NCI-H446 (cell line): ENCODE measurements at places on chromosomes 13 and 19.
A peak's percentile ranks its signal among the peaks of the same experiment; 100 is the strongest.

- DNase-seq = no peak
Observed at GRCh38 chr13:112776971-112777370, 87.1 kb downstream of the ATP11A start.

GRCh38 chr13:93450191-93450621 is 223.6 kb downstream of the GPC6 start:
- DNase-seq = no peak

GRCh38 chr13:74003374-74003773 is 130.8 kb downstream of the KLF12 start:
- DNase-seq = no peak

DNA sequence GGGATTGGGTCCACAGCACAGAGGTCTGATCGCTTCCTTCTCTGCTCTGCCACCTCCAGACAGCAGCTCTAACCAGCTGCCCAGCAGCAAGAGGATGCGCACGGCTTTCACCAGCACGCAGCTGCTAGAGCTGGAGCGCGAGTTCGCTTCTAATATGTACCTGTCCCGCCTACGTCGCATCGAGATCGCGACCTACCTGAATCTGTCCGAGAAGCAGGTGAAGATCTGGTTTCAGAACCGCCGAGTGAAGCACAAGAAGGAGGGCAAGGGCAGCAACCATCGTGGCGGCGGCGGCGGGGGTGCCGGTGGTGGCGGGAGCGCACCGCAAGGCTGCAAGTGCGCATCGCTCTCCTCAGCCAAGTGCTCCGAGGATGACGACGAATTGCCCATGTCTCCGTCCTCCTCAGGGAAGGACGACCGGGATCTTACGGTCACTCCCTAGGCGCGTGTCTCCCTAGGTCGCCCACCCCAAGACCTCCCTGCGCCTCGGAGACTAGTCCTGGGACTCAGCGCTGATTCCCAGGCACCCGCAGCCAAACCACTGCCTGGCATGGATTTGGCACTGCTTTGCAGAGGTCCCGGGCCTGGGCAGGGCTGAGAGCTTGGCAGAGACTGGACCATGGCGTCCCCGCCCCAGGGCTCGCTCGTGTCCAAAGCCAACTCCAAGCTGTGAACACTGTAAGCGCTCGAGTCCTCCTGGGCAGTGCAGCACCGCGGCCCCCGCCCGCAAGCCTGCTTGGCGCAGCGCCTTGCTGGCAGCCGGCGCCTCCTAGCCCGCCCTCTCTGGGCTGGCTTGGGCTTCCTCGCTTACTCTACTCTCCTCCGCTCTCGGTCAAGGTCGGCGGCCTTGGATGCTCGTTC is 1.5 kb downstream of the GSX1 start:
- DNase-seq = no peak

DNA sequence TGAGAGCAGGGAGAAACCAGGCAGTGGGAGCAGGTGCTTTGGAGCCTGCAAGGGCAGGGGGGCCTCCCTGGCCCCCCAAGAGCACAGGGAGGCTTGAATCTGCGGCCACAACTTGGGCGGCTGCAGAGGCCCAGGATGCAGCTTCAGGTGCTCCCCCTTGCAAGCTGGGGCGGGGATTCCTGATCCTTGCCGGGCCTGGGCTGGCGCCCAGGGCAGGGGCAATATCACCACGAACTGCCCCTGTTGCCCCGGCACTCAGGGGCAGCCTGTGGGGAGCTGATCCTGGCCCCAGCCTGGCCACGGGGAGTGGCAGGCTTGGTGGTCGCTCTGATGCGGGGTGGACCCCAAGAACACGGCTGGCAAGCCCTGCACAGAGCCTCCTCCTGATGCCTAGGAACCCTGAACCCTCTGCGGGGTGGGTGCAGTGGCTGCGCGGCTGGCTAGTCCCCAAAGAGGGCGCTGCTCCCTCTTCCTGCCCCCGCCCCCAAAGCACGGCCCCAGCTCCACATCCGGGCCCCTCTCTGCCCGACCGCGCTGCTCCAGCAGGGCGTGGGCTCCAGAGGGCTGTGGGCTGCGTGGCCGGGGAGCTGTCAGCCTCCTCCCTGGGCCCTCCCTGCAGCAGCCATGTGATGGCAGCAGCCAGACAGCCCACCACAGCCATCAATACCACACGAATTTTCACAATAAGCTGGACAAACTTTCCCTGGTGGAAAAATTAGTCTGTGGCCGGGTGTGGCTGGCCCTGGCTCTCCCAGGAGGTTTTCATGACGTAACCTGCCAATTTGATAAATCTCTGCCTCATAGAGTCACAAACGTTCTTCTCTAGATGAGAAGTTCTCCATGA is 21.0 kb downstream of the TNFSF9 start:
- DNase-seq = no peak

DNA sequence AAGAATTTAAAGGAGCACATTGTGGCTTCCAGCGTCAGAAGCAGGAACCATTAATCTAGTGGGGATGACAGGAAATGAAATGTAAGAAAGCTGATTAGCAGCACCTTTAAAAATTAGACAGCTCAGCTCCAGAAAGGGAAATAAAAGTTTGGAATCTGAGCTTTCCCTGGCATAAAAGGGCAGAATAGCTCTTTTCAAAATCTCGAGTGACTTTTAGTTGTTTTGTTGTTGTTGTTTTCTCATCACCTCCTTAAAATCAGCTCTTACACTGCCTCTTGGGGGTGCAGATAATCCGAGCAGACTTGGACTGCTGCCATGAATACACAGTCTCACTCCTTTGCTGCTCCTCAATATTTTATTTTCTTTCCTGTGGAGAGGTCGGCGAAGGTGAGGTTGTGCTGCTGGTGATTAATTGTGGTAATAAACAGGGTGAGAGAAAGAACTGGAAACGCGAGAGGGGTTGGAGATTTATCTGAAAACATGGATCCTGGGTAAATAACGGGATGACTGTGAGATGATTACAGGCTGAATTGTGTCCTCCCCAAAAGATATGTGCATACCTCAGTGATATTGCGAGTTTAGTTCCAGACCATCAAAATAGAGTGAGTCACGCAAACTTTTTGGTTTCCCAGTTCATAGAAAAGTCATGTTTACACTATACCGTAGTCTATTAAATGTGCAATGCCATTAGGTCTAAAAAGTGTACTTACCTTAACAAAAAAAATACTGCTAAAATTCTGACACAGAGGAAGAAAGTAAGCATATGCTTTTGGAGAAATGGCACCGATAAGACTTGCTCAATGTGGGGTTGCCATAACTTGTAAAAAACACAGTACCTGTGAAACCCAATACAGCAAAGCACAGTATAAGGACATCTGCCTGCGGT is 787.7 kb downstream of the UQCRFS1 start:
- DNase-seq = no peak

GRCh38 chr19:31716826-31717225 is 367.6 kb upstream of the TSHZ3 start:
- no peak for DNase-seq

DNA sequence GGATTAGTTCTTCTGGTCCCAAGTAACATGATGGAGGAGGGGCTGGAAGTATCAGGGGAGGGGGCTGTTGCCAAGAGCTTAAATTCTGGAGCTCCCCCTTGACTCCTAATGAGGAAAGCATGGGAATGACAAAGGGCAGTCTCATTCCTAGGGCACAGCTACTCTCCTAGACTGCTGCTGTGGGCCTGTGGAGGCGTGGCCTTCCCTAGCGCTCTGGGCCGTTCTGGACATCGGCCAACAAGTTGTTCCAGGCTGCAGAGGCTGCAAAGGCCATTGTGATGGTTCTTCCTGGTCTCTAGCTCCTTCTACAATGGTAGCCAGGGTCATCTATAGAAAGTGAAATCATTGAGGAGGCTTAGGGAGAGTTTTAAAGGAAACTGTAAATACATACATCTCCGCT is 916.6 kb downstream of the DIAPH3 start:
- DNase-seq = no peak

DNA sequence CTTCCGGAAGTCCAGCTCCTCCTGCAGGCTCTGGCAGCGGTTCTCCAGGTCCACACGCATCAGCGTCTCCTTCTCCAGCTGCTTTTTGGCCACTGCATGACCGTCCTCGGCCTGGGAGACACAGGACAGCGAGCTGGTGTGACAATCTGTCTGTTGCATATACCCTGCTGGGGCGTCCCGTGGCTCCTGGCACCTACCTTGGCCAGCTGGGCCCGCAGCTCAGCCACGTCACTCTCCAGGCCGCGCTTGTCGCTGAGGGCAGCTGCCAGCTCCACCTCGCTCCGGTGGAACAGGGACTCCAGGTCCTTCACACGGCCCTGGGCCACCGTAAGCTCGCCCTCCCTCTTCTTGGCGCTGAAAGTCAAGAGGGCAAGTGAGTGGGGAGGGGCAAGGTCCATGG is 10.8 kb upstream of the TIMM13 start:
- no peak for DNase-seq

DNA sequence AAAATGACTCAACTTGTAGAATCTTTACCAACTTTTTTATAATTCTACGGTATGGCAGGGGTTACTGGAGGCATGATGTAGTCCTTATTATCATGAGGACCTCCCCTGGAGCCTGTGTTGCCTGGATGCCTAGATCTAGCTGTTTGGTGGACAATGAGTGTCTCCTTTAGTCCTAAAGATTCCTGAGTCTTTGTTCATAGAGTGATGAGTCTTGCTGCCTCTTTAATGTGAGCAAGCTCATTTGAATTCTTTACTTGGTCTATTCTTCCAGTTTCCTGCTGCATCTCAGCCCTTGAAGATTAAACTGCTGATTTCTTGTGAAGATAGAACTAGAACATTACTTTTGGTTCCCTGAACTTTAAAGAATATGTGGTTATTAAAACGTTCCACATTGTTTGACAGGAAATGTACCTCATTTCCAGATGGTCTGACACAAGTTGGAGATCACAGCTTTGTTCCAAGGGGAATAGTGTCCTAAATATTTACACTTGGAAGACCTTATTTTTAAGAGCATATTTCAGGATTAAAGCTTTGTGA is 51.9 kb downstream of the SLAIN1 start:
- no peak for DNase-seq

- peak; percentile 42 for DNase-seq
Observed at GRCh38 chr13:33931397-33932311, 113.7 kb downstream of the RFC3 start.

DNA sequence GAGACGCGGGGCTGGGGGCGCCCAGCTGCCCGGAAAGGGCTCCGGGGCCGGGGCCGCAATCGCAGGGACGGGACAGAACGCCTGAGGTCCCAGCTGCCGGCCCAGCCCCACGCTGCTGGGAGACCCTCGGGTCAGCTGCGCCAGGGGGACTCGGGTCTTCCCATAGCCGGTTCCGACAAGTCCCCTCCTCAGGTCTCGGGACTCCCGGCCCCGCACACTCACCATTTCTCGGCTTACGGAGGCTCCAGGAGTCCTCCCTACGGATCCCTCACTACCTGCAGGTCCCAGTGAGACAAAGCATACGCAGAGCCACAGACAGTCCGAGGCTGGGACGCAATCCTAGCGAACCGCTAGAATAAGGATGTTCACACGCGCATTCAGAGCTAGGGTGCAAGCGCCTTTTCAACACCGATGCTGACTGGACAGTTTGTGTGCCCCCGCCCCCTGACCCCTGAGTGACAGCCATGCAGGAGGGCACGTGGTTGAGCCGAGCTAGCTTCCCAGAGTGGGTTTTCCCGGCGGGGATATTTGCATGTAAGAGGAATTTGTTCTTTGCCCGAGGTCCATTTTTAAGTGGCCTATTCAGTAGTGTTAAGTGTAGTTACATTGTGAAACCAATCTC is 13.6 kb downstream of the ZNF490 start:
- no peak for DNase-seq

- no peak for DNase-seq
Observed at GRCh38 chr13:78607409-78608251, 4.3 kb upstream of the POU4F1 start.

DNA sequence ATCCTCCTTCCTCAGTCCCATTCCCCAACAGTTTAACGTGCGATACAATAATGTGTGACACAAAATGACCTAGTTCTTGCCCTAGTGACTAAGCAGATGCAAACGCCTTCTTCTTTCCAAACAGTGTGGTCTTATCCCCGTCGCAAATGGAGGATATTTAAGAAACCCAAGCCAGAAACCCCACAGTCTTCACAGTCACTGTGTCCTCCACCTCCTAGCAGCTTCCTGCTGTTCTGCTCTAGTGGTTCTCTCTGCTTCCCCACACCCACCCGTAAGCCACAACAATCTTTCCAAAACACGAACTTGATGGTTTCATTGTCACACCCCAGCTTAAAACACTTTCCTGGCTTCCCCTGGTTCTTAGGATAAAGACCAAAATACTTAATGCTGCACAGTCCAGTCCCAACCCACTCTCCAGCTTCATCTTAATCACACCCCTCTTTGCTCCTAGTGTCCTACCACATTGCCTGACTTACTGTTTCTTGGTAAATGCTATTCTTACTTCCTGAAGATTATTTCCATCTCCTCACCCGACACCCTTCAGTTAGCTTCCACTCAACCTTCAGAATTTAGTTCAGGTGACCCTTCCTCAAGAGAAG is 32.3 kb downstream of the ITM2B start:
- no peak for DNase-seq

GRCh38 chr13:33865945-33866344 is 48.0 kb downstream of the RFC3 start:
- no peak for DNase-seq

GRCh38 chr13:110758195-110758805 is 44.8 kb downstream of the ING1 start:
- DNase-seq = no peak

DNA sequence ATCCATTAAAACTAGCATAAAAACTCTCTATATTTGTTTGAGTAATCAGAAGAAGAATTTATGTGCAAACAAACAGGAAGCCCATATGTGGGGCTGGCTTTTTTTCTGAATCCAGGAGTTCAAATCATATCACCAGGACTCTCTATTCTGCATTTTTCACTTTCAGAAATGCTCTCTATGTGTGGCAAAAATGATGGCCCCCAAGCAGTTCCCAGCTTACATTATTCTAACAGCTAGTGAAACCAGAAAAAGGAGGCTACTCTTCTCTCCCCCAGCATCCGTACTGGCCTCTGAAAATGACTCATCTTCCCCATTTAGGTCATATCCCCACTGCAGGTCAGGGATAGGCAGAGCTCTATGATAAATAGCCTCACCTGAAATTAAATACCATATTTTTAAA is 20.4 kb downstream of the RBM26 start:
- no peak for DNase-seq

DNA sequence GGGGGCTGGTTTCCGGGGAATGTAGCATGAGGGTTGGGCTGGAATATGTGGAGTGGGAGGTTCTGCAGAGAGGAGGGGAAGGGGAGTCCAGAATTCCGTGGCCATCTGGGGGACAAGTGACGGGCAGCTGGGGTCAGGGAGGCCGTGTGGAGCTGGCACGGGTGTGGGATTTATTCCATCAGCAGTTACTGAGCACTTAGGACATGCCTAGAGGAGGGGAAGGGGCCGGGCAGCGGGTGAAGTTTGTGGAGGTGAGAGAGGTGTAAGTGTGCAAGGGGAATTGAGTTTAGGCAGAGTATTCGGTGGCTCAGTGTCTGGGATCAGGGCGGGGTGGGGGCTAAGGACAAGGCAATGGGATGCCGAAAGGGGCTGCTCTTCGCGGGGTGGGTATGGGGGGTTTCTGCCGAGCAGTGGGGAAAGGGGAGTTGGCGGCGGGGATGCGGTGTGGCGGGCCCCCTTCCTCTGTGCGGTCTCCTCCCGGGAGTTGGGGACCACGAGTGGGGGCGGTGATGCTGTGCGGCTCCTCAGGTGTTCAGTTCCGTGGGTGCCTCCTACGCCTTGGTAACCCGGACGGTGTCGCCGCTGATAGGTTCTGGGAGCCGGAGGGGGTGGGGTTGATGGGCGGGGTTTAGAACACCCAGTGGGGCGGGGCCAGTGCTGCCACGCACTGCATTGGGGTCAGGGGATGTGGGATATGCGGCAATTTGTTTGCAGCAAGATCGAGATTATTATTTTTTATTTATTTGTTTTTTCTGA is 5.4 kb downstream of the CCDC61 start:
- DNase-seq = no peak

- no peak for DNase-seq
Observed at GRCh38 chr19:291006-291521, at the start of gene PLPP2. TSS of gene PLPP2 (minus strand) at chr19:291403. CDS start at chr19:291336, 67 bp downstream.

- DNase-seq = no peak
Observed at GRCh38 chr13:95677564-95678266, 776 bp downstream of the DNAJC3 start.
